Ammon's horn (tissue), 1 donor: ENCODE measurements at places on chromosomes 7 and 10.

GRCh38 chr10:4652111-4653010, 173.6 kb upstream of the AKR1E2 start:
- no peak for DNase-seq

- no peak for DNase-seq
These were observed 169.2 kb downstream of the SND1 start for GRCh38 chr7:127821146-127821545.

DNA sequence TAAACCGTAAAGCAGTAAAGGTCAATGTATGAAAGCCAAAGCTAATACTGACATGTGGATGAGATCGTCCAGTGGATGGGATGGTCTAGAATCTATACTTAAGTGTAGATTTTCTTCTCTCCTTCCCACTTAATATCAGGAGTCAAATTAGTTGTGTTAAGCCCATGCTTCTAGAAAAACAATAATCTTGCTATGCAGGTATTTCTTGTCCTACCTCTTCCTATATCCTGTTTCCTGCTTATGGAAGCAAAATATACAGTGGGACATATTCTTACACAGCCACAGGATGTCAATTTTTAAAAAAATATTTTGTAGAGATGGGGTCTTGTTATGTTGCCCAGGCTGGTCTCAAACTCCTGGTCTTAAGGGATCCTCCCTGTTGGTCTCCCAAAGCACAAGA, 27.5 kb downstream of the CPEB3 start:
- no peak for DNase-seq

GRCh38 chr10:126705131-126705530, 34.6 kb upstream of the C10orf90 start:
- no peak for DNase-seq

DNA sequence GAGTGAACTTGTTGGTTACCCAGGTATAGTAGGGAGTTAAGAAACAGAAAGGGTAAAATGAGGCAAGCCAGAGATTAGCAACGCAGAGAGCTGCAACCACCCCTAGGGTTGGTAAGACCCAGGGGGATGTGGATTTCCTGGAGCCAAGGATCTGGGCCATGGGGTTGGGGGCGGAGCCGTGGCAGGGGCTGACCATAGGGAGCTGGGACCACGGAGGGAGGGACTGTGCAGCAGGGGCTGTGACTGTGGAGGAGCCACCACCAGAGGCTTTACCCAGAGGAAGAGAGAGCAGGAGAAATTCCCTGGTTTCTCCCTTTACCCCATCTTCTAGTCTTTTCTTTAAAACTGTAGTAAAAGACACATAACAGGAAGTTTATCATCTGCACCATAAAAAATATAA, 58.6 kb upstream of the BAIAP2L1 start:
- DNase-seq: no peak
